ENCODE measurements at places on chromosomes 7 and 10. TPM values are rescaled to one million over a fixed set of nuclear protein-coding genes. Genes with fewer than 3 reads are reported as not detected.

FZD8 gene
- 3.9 TPM for total RNA-seq

SLC39A12 gene
- not detected for total RNA-seq

FBXL13 gene
- 1.6 TPM for total RNA-seq

P4HA1 gene
- 19.8 TPM for total RNA-seq

ANKRD30A gene
- not detected for total RNA-seq

All from OCI-LY7 (cell line).